Vein endothelial cell (primary cell): ENCODE measurements at places on chromosomes 2 and 18. TPM values are rescaled to one million over a fixed set of nuclear protein-coding genes. Genes with fewer than 3 reads are reported as not detected.

FIGN gene
- 0.98 and 1.3 TPM in 2 replicates for total RNA-seq

CFAP65 gene
- total RNA-seq, result not detected in 2 replicates

LCLAT1 gene
- 22.5 and 27.4 TPM in 2 replicates for total RNA-seq

WIPF1 gene
- total RNA-seq, result 11.4 and 15.0 TPM in 2 replicates

ZNF512 gene
- 23.5 and 44.5 TPM in 2 replicates for total RNA-seq

PPP1R1C gene
- total RNA-seq, result under 0.01 and 0.10 TPM in 2 replicates

BMP10 gene
- 0.33 TPM in 1 of 2 replicates, not detected in the other for total RNA-seq

CTNNA2 gene
- not detected in 2 replicates for total RNA-seq

ICA1L gene
- 2.0 and 3.1 TPM in 2 replicates for total RNA-seq

GDF7 gene
- total RNA-seq, result 2.5 and 11.8 TPM in 2 replicates

PAIP2B gene
- 0.19 and 0.33 TPM in 2 replicates for total RNA-seq

MAB21L4 gene
- total RNA-seq, result not detected in 2 replicates

UGT1A7 gene
- not detected in 2 replicates for total RNA-seq

DPP10 gene
- total RNA-seq, result not detected in 2 replicates

ALPI gene
- not detected in 2 replicates for total RNA-seq

BIN1 gene
- 37.5 and 49.6 TPM in 2 replicates for total RNA-seq

TYMS gene
- total RNA-seq, result 15.0 and 32.8 TPM in 2 replicates

LAMA1 gene
- 0.19 and 0.33 TPM in 2 replicates for total RNA-seq

ITGB6 gene
- under 0.01 and 0.10 TPM in 2 replicates for total RNA-seq

TLX2 gene
- not detected in 2 replicates for total RNA-seq

IL37 gene
- total RNA-seq, result 0.19 TPM in 1 of 2 replicates, not detected in the other
